ENCODE measurements at places on chromosomes 7 and 10. TPM values are rescaled to one million over a fixed set of nuclear protein-coding genes. Genes with fewer than 3 reads are reported as not detected.

DNA sequence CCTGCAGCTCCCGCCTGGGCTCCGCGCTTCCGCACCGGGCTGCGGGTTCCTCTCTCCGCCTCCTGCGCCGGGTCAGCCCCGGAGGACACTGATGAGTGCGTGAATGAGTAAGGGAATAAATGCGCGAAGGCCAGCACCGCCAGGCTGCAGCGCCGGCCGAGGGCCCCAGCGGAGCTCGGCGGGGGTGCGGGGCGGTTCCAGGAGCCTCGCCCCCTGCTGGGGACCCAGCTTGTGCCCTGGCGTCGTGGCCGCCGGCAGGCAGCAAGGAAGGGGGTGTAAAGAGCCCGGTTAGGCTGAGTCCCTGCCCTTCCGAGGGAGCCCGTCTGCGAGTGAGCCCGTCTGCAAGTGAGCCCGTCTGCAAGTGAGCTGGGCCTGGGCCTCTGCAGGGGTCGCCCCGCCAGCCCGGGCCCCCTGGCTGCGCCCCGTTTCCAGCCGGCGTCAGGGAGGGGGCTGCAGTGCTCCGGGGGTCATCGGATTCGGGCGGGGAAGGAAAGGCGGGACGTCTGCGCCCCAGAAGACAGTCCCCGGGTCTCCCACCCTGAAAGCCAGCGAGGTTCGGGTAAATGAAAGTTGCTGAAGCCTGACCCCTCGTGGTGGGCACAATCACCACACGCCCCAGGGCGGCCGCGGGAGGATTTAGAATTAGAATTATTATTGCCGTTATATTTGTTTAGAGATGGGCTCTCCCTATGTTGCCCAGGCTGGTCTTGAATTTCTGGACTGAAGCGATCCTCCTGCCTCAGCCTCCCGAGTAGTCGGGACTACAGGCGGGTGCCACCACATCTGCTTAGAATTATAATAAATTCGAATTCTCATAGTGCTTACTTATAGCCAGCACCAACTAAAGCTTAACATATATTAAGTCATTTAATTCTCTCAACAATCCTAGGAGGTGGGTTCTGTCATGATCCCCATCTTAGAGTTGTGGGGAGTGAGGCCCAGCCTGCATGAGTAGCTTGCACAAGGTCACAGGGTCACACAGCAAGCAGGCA, 8.6 kb upstream of the CRYGN start:
- no peak overlapping the region for H3K27ac ChIP-seq
- DNase-seq: peak; percentile 76
- H3K4me1 ChIP-seq: no peaks in the 10 kb centered on the region
- H3K4me3 ChIP-seq: peak overlapping the region; percentile 8
- no peaks in the 10 kb centered on the region for H3K27me3 ChIP-seq

DNA sequence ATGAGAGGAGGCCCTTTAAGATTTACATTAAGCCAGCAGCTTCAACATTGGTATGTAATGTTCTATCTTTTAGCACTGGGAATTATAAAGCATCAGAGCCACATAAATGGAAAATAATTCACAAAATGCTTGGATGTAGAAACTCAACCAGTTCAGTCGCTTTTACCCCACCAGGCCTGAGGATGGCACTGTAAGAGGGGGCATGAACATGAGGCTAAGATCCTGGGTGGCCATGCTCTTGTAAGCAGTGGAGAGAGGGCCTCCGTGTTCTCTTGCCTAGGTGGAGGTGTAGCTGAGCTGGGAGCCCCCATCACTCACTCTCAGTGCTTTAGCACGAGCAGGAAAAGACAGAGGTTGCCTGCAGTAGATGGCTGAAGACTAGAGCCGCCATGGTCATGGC, 238.8 kb downstream of the FANK1 start:
- H3K27ac ChIP-seq: no peak overlapping the region
- H3K36me3 ChIP-seq: no peaks in the 10 kb centered on the region
- H3K27me3 ChIP-seq: no peaks in the 10 kb centered on the region
- peak; percentile 26 for DNase-seq
- H3K4me3 ChIP-seq: no peak overlapping the region

DNA sequence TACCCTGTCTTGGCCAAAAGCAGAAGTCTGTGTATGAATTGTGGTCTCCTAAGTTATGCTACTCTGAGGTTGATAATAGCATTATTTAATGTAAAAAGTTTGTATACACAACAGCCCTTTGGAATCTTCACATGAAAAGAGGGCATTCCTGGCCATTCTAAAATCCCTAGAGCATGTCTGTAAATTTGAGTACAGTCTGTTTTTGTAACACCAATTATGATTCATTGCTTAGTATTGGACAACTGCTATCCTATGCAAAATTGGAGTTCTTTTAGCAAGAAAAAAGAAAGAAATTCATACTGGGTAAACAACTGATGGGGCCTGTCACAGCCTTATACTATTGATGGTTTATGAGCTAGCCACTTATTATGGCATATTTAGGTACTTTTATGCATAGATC, 10.2 kb downstream of the CUTC start:
- no peak for DNase-seq
- H3K27ac ChIP-seq: no peak overlapping the region
- H3K4me3 ChIP-seq: no peak overlapping the region
- peaks cover 65% of the 10 kb centered on the region for H3K36me3 ChIP-seq
- no peaks in the 10 kb centered on the region for H3K27me3 ChIP-seq

DNA sequence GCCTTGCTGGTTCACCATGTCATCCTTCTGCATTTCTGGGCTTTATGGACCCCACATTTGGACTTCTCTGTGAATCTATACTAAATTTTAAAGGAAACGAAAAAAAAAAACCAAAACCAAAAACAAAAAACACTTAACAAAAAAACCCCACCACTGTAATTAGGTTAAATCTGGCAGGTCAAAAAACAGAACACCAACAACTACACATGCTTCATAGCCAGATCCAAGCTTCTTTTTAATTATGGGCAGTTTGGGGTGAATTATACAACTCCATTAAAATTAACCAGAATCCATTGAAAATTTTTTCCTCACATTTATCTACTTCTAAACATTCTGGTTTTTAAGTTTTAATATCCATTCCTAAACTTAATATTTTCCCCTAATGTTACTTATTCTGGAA, 58.4 kb downstream of the CDK6 start:
- no peaks in the 10 kb centered on the region for H3K4me1 ChIP-seq
- H3K27ac ChIP-seq: no peak overlapping the region
- no peak overlapping the region for H3K4me3 ChIP-seq

DNA sequence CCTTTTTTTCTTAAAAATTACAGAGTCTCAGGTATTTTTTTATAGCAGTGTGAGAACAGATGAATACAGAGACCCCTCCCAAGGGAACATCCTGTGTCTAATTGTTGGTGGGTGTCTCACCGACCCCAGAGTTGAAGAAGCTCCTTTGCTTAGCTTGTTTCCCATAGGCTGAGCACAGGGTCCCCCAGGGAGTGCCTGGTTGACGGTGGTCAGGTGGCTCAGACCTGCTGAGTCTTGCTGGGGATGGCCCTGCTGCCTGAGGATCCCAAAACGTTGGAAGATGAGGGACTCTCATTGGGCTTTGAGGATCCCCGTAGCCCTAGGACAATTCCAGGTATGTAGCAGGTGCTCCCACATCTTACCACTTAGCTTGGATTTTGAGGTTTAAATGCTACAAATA, 19.5 kb downstream of the SCART1 start:
- DNase-seq: no peak
- H3K27me3 ChIP-seq: no peaks in the 10 kb centered on the region
- H3K4me3 ChIP-seq: no peak overlapping the region
- H3K27ac ChIP-seq: no peak overlapping the region
- H3K4me1 ChIP-seq: no peaks in the 10 kb centered on the region

DNA sequence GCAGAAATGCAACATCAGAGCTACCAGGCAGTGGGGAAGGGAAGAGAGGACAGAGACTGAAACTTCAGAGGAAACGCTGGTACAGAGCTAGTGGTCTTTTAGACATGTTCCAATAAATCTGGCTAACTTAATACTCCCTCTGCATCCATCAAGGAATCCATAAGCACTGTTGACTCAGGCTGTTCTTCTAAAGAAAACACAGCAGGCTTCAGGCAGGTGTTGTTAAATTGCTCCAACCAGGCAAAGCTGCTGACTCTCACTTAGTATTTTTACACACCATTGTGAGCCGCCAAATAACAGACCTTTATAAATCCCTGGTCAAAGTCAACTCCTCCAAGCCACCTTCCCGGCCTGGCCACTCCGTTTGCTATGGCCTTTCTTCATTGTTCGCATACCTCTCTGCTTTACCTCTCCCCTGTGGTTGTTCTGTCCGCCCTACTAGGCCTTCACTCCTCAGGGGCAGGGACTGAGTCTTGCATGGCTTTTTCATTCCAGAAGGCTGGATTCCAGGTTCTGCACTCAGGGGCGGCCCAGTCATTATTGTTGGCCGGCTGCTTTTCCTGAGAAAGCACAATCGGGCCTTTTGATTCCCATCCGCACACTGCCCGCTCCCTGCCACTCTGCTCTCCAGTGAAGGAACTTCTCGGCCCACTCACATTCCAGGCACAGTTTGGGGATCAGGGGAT, 18.4 kb downstream of the CREB3L2 start:
- no peak for DNase-seq
- no peak overlapping the region for H3K4me3 ChIP-seq
- no peaks in the 10 kb centered on the region for H3K27me3 ChIP-seq
- H3K27ac ChIP-seq: no peak overlapping the region
- no peaks in the 10 kb centered on the region for H3K36me3 ChIP-seq

DNA sequence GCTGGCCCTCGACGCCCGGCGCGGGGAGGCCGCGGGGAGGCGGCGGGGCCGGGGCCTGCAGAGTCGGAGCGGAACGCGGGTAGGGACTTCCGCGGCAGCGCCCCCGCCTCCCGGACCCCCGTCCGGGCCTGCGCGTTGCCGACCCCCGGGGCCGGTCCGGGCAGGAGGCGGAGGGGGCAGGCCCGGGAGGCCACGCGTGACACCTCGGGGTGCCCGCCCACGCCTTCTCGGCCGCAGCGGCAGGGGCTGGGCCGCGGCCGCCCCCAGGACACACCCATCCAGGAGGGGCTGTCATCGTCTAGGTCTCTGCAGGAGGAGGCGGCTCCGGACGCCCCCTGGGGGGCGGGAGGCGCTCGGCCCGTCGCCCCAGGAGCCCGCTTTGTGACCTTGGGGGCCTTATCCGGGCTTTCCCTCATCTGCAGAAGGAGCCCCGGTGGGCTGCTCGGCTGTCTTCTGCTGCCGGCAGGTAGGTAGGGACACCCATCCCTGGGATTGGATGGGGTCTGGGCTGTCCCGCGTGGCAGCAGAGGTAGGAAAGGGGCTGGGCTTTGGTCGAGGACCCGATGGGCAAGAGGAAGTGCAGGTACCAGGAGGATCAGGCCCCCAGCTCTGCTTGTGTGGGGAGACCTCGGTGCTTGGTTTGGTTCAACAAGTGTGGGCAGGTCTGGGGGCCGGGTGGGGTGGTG, 569 bp downstream of the ZNF316 start:
- H3K27me3 ChIP-seq: no peaks in the 10 kb centered on the region
- peak overlapping the region; percentile 50 for H3K27ac ChIP-seq
- H3K4me1 ChIP-seq: peaks cover 11% of the 10 kb centered on the region
- H3K36me3 ChIP-seq: peaks cover 10% of the 10 kb centered on the region
- DNase-seq: peak; percentile 24

Gene WNT16
- total RNA-seq: not detected

Gene KCP
- total RNA-seq: 1.2 TPM

Gene SPDYE9
- total RNA-seq: not detected

Gene WNT8B
- 0.07 TPM for total RNA-seq

Gene CFAP58
- total RNA-seq: 1.9 TPM

Gene MEIG1
- not detected for total RNA-seq

All from cardiac muscle cell (in vitro differentiated cells and primary cell).